CD4-positive, alpha-beta T cell (primary cell): ENCODE measurements at places on chromosomes 1 and 21.

DNA sequence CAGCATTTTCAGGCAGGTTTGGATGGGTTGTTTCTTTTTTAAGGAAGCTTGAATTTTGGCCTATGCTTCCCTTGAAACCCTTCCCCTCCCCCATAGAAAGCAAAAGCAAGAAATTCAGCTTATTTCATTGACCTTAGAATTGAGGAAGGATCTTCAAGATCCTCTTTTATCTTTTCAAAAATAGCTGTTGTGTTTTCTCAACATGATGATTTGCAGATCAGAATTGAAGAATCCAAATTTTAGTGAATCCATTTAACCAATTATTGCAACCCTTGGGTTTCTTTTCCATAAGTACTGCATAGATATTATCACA is 73.7 kb downstream of the LRRC8C start:
- no peak for DNase-seq

GRCh38 chr21:29405503-29406122 is 106.9 kb downstream of the BACH1 start:
- no peak for DNase-seq

DNA sequence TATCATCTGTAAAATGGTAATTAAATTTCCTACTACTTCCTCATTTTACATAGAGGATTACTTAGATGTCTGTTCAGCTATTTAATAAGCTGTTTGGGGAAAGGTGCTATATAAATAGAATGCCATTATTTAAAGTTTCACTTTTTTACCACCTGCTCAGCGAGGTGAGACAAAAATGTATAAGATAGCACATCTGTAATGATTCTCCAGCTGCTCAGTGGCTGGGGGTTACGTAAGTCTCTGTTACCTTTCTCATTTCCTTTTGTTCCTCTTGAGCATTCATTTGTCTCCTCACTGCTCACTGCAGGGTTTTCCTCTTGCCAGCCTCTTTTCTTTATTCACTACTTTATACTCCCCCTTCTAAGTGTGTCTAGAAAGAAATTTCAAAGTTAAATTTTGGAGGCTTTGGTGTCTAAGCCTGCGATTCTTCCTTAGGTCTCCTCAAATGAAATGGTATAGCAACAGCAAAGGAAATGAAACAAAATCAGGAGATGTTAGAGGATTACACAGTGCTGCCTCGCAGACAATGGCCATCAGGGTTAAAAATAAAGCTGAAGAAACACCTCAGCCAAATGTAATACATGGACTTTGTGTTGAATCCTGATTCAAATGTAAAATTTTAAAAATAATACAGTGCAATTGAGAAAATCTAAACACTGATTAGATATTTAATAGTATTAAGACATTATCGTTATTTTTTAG is 6.8 kb downstream of the RGS8 start:
- DNase-seq, result no peak

DNA sequence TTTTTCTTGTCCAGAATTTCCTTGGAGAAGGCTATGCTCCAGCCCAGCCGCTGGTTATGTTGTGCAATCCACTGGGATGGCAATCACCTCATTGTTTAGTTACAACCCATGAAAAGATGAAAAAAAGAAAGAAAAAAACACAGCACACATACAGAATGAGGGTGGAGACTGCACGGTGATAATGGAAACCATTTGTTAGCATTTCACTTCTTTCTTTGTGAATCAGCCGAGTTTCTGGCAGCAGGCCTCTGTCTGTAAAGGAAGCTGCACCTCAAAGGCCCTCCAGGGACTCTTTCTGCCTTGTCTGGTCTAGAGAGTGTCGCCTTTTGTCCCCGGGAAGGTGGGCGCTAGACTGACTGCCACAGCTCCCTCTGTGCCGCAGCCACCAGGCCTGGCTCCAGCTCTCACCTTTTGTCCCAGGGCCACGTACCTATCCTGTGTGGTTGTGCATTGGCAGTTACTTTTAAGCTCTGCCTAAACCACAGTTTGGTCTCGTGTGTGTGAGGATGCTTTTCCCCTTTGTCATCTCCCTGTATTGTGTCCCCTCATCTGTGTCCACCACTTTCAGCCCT is 35.6 kb downstream of the NGF start:
- DNase-seq, result no peak

DNA sequence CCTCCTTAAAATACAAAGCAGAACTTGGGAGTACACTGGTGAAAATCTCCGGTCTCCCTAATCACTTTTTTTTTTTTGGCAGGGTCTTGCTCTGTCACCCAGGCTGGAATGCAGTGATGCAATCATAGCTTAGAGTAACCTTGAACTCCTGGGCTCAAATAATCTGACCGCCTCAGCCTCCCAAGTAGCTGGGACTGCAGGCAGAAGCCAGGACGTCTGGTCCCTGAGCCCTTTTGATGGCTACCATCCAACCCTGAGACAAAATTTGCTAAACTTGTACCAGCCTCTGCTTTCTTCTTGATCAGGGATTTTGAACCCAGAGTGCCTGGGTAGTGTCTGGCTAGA is 4.1 kb downstream of the L1TD1 start:
- DNase-seq, result no peak

DNA sequence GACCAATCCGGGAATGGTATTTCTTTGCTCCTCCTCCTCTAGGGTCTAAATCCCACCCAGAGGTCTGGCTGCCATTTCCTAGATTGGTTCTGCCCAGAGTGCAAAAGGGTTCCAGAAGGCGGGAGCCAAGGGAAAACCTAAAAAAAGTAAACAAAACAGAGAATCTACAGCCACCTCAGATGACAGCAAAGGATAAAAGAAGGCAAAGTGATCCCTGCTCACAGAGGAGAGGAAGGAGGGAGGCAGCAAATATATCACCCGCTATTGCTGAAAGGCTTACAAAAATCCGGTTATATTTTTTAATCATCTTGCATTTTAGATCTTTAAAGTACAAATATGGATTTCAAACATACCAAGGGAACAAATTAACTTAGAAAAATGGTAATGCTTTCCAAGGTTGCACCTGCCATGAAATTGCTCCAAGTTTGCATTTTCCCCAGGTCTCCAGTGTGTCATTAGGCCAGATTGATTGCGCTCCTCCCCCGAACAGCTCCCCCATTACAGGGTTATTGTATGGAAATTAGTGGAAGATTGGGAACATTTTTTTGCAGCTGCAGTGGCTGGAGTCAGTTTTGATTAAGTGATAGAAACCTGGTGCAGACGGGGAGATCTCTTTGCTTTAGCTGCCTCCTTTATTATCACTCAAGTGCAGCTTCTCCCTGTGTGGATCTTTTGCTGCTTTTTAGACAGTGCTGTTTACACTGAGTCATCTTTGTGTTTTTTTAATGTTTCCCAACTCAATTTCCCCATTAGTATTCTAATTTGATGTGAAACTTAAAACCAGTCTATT is 280.5 kb upstream of the CAMK1G start:
- no peak for DNase-seq

GRCh38 chr1:241701483-241702295 is 49.6 kb downstream of the WDR64 start:
- DNase-seq, result no peak

DNA sequence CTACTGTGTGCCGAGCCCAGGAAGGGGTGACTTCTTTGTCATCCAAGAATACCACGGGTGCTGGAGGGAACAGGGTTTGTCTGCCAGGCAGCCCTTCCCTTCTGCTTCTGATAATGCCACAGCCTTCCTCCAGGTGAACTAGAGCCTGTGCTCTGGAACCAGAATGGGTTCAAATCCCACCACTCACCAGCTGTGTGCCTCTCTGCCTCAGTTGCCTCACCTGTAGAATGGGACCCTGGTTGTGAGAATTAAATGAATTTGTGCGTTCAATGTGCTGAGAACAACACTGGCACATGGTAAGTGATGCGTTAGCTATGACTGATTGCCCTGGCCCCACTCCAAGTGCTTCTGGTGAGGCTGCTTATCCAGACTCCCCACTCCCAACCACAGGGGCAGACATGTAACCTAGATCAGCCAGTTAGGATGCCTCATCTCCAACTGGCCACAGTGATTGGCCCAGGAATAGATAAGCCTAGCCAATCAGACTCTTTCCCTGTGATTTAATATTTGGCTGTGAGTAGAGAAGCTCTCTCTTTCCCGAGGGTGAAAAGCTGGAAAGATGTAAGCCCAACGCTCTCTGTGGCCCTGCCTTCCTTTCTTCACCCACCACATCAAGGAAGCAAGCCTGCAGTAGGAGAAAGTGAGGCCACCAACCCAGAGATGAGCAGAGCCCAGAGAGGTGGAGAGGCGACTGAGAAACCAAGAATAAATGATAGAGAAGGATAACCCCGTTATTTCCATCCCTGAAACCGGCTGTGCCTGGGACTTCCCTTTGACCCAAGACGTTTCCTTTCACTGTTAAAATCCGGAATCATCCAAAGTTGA is 20.8 kb upstream of the LAPTM5 start:
- no peak for DNase-seq

DNA sequence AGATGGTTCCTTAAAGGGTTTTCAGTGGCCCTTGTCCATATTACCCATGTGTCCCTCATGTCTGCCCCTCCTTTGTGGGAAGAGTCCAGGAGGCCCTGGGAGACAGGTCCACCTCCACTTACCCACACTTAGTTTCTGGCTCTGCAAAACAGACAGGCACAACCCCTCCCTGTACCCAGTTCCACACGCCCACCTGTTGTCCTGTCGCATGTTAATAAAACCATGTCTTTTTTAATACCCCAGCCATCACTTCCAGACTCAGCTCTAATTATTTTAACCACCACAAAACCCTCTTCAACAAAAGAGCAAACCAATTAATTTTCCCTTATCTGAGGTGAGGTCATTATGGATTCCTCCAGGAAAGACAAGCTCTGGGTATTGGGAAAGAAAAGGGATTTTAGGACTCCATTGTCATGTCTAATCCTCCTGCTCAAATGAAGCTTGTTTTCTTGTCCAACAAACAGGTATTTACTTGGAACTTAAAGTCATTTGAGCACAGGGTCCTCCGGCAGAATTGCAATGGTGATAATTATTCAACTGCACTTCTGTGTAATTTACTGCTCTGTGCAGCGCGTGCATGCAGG is 68.9 kb downstream of the CCDC185 start:
- DNase-seq, result no peak

- no peak for DNase-seq
Observed at GRCh38 chr1:157438613-157439012, 113.7 kb downstream of the FCRL5 start.

GRCh38 chr21:31577271-31577670 is 82.2 kb upstream of the SOD1 start:
- no peak for DNase-seq

DNA sequence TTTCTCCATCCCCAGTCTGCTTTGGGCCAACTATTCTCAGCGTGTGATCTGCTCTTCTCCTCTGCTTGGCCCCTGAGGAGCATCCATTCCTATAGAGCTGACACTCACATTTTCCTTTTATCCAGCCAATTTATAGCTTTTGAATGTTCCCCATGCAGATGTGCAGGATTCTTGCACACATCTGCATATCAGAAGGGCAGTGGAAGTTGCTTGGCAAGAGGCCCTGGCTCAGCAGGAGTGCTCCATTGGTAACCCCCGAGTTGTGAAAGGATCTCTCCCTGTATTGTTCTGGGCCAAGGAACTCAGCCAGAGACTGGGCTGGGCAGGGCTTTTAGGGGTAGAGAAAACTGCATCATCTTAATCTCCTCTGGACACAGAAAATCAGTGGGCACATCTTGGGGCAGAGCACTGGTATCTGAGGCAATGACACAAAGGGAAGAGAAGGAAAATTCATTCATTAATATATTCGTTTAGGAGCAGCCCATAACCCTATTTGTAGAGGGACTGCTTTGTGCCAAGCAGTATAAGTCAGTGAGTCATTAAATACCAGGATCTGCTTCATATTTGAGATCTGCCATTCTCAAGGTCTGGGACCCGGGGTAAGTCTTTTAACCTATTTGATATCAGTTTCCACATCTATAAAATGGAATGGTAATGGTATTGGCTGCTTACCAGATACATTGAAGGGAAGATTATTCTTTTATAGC is 31.0 kb upstream of the BEND5 start:
- DNase-seq, result no peak

- no peak for DNase-seq
Observed at GRCh38 chr1:113210248-113210647, 137.2 kb downstream of the LRIG2 start.

GRCh38 chr1:25112400-25112799 is 119.9 kb downstream of the SYF2 start:
- no peak for DNase-seq

DNA sequence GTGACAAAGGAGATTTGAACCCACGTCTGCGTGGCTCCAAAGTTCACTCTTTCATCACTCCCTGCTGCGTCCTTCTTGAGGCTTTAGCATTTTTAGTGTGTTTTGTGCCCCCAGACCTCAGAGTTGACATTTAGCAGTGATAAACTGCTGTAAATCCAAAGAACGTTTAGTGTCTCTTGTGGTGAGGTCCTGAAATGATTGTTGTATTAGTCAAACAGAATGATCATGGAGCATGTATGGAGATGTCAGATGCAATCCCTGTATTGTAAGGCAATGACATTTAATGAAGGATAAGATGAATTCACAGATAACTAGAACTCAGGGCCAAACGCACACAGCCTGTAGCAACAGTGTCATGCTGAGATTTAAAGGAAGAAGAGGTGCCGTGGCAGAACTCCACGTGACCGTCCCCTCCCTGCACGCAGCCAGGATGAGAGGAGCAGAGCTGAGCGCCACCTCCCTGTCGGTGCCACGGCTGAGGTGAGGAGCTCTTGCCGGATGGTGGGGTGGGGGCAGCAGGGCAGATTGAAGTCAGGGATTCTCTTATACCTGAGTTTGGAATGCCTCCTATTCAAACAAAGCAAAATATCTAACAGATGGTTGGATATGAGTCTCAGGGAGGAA is 30.1 kb downstream of the NTPCR start:
- no peak for DNase-seq

DNA sequence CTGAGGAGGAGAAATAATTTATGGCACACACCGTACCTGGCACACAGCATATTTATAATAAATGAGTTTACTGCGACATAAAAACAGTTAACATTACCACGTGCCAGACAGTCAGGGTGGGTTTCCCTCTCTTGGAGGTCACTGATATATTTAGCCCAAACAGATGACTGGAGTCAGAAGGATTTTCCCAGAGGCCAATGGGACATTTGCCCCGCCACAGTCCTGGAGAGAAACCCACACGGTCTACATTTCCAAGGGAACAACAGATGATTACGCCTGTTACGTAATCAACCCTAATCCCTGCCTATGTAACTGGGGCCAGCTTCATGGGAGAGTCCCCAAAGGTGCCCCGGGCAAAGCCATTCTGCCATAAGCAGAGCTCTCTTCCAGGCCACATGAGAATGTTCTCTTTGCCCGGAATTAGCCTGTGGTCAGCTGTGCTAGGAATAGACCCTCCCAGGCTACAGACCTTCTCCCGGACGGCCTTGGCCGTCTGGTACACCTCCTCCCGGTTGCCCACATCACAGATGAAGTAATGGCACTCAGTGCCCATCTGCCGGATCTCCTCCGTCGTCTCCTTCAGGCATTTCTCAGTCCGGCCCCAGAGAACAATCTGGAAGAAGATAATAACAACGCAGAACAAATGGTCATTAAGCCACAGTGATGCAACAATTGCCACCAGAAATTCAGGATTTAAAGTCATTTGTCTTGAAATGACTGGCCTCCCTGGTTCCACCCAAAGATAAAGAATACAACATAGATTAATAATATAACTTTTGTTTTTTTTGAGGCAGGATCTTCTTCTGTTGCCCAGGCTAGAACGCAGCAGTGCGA is 37.7 kb downstream of the DHRS3 start:
- DNase-seq, result no peak

GRCh38 chr1:234271243-234271606 is 102.0 kb upstream of the COA6 start:
- DNase-seq, result no peak

GRCh38 chr1:13820456-13820855 is 120.5 kb downstream of the PRDM2 start:
- no peak for DNase-seq

GRCh38 chr1:109268431-109269211 is 14.3 kb downstream of the PSRC1 start:
- no peak for DNase-seq
